ENCODE measurements at places on chromosomes 4 and X. TPM values are rescaled to one million over a fixed set of nuclear protein-coding genes. Genes with fewer than 3 reads are reported as not detected.

The RGN gene
- 2.8 TPM for total RNA-seq

The TSPAN7 gene
- 1.5 TPM for total RNA-seq

The KLHL4 gene
- total RNA-seq = 10.9 TPM

The TMEM271 gene
- total RNA-seq = not detected

The GAK gene
- total RNA-seq = 67.9 TPM

The DCAF12L2 gene
- total RNA-seq = 0.18 TPM

The PRPS1 gene
- 24.1 TPM for total RNA-seq

The PDCL2 gene
- not detected for total RNA-seq
